HFFc6 (cell line): ENCODE measurements at places on chromosomes 7 and 10. TPM values are rescaled to one million over a fixed set of nuclear protein-coding genes. Genes with fewer than 3 reads are reported as not detected.

The TLX1 gene
- not detected in 2 replicates for total RNA-seq

The ACHE gene
- total RNA-seq = 0.15 to 0.21 TPM in 2 of 3 replicates, not detected in the other

The CLRN3 gene
- total RNA-seq = not detected in 2 replicates

The DGKI gene
- total RNA-seq = 1.4 to 2.2 TPM (median 1.8 TPM) in 3 replicates

The SLC18A3 gene
- total RNA-seq = not detected in 3 replicates

The NOS3 gene
- total RNA-seq = 0.57 and 1.9 TPM in 2 replicates

- H3K36me3 ChIP-seq = no peaks in the 10 kb centered on the region
- H3K4me1 ChIP-seq = no peaks in the 10 kb centered on the region
- no peak overlapping the region for H3K27ac ChIP-seq
- no peak for DNase-seq
- no peak overlapping the region for H3K4me3 ChIP-seq
Observed at GRCh38 chr7:122767339-122767738, 64.6 kb upstream of the RNF148 start.

- H3K4me1 ChIP-seq = no peaks in the 10 kb centered on the region
- no peak overlapping the region for H3K27ac ChIP-seq
- DNase-seq = no peak
- H3K4me3 ChIP-seq = no peak overlapping the region
- no peaks in the 10 kb centered on the region; the same call in 1 of the 2 replicates for H3K27me3 ChIP-seq
Observed at GRCh38 chr7:143042790-143043271, 9.3 kb upstream of the OR6V1 start.

GRCh38 chr10:79483299-79483698 lies 29.0 kb upstream of the EIF5AL1 start:
- H3K27ac ChIP-seq = no peak overlapping the region
- peaks cover 31% of the 10 kb centered on the region for H3K4me1 ChIP-seq
- no peaks in the 10 kb centered on the region for H3K27me3 ChIP-seq
- H3K4me3 ChIP-seq = no peak overlapping the region
- no peak for DNase-seq
- H3K36me3 ChIP-seq = no peaks in the 10 kb centered on the region; the same call in 1 of the 2 replicates

DNA sequence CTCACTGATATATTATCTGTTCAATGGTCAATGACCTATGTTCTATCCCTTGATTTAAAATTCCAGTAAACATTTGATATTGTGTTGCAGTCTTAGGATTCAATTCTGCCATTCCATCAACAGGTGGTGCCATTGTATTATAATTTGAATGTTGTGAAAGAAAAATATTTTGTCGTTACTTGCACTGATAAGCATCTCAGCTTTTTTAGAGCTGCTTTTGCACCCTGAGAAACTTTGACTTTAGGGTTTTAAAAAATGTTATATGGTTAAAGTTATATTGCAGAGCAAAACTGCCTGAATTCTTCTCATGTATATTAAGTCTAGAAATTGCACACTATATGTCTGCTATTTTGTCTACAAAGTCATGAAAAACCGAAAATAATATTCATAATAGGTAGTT lies 18.8 kb upstream of the MINDY3 start:
- peak; percentile 46 for DNase-seq

GRCh38 chr7:47580811-47581331 lies 1.0 kb downstream of the TNS3 start:
- peak overlapping the region; percentile 94 for H3K27ac ChIP-seq
- H3K27me3 ChIP-seq = no peaks in the 10 kb centered on the region; the same call in 1 of the 2 replicates
- H3K4me3 ChIP-seq = peak overlapping the region; percentile 97
- peaks cover 77% of the 10 kb centered on the region for H3K4me1 ChIP-seq

GRCh38 chr7:106452031-106452851 lies 167.5 kb upstream of the NAMPT start:
- no peak for DNase-seq
- H3K4me3 ChIP-seq = no peak overlapping the region
- no peak overlapping the region for H3K27ac ChIP-seq
- peaks cover 6% of the 10 kb centered on the region; the same call in 1 of the 2 replicates for H3K36me3 ChIP-seq
- H3K4me1 ChIP-seq = peaks cover 19% of the 10 kb centered on the region
- H3K27me3 ChIP-seq = no peaks in the 10 kb centered on the region

GRCh38 chr7:101820703-101821102 lies 3.3 kb downstream of the CUX1 start:
- H3K4me1 ChIP-seq = peaks cover 32% of the 10 kb centered on the region
- no peak overlapping the region for H3K4me3 ChIP-seq
- H3K36me3 ChIP-seq = peaks cover 6% of the 10 kb centered on the region; the same call in 1 of the 2 replicates
- no peaks in the 10 kb centered on the region for H3K27me3 ChIP-seq
- H3K27ac ChIP-seq = no peak overlapping the region; the same call in 1 of the 2 replicates
- no peak for DNase-seq

GRCh38 chr7:107993891-107994291 lies 9.1 kb downstream of the LAMB1 start:
- no peak overlapping the region for H3K27ac ChIP-seq
- peaks cover 52% of the 10 kb centered on the region for H3K36me3 ChIP-seq
- H3K27me3 ChIP-seq = no peaks in the 10 kb centered on the region
- H3K4me1 ChIP-seq = peaks cover 58% of the 10 kb centered on the region
- DNase-seq = no peak
- H3K4me3 ChIP-seq = no peak overlapping the region

GRCh38 chr7:85261336-85261735 lies 74.5 kb upstream of the SEMA3D start:
- H3K27me3 ChIP-seq = no peaks in the 10 kb centered on the region
- no peak for DNase-seq

- DNase-seq = no peak
- peaks cover 7% of the 10 kb centered on the region for H3K27me3 ChIP-seq
- no peak overlapping the region for H3K4me3 ChIP-seq
- no peaks in the 10 kb centered on the region for H3K4me1 ChIP-seq
- H3K27ac ChIP-seq = no peak overlapping the region
Observed at GRCh38 chr7:68744036-68744435, 854.2 kb upstream of the AUTS2 start.
